ENCODE measurements at places on chromosomes 6 and 20.

DNA sequence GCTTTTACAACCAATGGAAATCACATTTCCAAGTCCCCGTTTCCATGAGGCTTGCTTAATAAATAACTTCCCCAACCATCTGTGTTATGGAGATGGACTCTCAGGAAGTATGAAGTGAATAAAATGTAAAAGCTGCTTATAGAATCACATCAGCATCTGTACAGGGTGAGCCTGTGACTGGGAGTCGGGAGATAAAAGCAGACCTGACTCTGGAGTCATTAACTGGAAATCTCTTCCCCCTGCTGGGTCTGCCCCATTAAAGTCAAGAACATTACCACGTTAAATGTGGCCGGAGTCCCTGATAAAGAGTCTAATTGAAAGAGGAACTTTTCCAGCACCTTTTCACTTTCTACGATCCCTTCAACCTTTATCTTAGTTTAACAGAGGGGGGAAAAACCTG is 368.5 kb downstream of the DOK5 start:
- DNase-seq, result no peak

GRCh38 chr6:163565140-163565539 is 150.6 kb downstream of the QKI start:
- DNase-seq, result no peak

DNA sequence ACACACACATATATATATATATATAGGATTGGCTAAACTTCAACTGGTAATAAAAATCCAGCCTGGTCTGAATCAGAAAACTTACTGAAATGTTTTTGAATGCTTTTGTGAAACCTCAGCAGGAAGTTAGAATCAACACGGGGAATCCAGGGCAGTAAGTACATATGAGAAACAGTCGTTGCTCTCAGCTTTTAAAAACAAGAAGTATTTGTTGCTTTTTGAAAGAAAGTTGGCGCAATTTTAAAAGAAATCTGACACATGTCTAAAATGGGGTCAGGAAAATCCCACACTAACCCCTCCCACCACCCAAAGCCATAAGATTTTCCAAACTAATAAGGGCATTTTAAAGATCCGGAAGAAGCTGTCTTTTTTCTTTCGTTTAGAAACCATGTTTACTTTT is 11.5 kb upstream of the CCDC170 start:
- no peak for DNase-seq

DNA sequence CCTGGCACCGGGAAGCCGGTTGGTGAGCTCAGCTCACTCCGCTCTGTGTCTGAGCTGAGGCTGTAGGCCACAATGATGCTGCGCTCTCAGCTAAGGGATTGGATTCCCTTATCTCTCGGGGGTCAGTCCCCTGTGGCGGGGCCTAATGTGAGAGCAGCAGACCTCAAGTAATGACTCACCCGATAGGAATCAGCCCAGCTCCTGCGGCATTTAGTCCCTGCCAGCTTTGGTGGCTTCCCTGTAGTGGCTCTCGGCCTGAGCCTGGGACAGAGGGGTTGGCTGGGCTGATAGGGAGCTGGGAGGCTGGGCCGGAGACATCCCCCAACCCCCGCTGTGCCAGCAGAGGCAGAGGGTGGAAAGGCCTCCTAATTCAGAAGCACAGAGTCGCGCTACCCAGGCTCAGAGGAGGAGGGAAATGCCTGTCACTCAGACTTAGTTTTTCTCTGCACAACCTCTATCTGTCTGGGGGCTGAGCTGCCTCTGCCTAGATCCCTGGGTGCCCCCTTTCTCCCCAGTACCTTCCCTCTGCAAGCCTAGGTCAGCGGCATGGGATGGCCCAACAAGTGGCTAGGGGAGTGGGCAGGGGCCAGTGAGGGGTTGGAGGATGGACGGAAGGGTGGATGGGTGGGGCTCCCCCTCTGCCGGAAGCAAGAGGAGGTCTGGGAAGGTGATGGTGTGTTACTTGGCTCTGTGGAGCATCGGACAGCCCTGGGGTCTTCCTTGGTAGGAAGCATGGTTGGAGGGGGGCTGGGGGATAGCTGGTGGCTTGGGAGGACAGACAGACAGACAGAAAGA is 92.2 kb downstream of the CDH22 start:
- no peak for DNase-seq

DNA sequence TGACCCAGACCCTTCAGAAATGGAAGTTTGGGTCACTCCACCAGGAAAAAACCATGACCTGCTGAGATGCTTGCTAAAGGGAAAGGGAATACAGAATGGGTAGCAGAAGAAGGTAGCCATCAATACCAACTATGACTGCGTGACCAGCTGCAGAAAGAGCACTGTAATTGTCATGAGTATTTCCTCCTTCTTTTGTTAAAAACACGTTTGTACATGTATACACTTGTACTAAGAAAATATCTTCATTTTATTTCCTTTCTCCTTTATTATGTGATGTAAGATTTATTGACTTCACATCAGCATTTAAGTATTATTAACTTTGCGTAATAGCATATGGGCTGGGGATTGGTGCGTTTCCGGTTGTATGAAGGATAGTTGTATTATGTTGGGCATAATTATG is 12.6 kb upstream of the MUC21 start:
- no peak for DNase-seq

GRCh38 chr20:51914758-51915157 is 112.4 kb upstream of the SALL4 start:
- no peak for DNase-seq

DNA sequence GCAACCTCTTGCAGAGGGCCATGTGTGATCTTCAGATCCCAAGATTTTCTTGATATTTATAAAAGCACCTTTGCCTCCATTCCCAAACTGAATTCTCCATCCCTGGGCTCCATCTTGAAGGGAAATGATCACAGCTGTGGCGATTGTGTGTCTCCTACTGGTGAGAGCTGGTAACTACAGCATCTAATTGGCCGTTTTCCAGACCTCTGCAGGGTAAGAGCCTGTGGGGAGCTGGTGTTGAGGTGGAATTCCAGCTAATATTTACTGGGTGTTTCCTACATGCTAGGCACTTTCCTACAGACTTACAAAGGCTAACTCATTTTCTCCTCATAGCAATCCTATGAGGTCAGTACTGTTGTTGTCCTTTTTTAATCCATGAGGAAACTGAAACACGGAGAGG is 59.2 kb upstream of the FNDC1 start:
- DNase-seq, result no peak

DNA sequence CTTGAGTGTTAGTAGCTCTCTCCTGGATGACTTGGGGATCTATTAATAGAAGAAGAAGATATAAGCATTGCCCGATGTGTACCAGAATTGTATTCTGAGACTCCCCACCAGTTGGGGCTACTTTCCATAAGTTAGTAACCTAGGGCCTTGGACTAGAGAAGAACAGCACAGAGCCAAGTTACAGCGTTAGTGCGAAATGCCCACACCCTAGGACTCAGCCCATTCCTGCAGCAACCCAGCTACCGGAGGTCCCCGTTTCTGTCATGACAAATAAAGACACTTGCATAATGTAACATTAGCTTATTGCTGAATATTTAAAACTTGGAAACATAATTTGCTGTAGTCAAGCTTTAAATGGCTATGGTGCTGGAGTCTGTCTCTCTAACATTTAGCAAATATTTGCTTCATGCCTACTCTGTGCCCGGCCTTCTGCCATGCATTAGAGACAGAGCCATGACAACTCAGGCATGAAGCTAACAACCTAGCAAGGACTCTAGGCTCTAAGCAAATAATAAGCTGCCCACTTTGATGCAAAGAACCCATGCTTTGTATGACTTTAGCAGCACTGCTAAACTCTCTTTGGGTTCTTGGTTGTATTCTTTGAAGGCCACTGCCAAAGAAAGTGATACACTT is 103.4 kb upstream of the COL21A1 start:
- no peak for DNase-seq

DNA sequence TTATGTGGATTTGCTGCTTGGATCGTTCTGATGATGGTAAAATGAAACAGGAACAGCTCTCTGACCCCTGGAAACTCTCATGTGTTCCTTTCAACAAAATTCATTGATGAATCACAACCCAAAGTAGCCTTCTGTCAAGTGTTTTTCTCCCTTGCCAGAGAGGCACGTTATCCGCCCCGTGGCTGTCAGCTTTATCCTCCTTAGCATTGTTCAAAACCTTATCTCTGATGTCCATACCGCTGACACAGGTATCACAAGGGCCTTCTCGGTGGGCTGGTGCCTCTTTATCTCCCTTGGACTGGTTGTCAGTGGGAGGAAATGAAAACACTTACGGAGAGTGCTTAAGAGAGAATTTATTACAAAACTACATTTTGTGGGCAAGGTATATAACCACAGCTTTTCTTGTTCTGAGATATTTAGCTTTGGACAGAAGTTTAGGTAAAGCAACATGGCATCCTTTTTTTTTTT is 84.9 kb downstream of the TIAM2 start:
- no peak for DNase-seq

DNA sequence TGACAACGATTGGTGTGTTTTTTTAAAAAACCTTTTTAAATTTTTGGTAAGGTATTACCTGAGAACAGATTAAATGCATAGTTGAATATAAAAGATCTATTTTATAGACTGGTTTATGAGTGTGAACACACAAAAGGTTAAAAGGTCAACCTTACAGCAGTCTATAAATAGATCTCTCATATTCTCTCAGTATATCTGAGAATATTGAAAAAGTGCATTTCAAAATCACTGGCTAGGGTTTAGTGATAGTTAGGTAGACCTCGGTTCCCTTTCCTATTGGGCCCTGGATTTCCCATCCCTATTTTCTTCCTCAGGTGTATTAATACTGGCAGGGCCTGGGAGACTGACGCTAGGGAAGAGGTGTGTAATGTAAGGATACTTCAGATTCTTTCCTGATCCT is 723 bp upstream of the ZNF451 start:
- no peak for DNase-seq

DNA sequence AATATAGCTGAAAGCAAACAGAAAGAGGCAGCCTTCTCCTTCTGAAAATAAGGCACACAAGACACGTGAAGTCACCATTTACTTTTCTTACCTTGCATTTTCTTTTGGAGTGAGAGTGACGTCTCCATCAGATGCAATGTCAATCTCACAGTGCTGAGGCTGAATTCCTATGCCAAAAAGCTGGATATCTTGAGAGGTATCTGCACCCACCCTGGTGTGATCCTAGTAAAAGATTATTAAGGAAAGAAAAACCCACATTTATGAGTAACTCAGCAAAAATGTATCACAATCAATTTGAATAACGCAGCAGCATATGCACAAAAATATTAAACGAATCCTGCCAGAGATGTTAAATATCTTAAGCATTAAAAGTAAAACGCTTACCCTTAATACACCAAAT is 121.4 kb upstream of the NUP153 start:
- DNase-seq, result no peak

Data from cortex of kidney (tissue), 1 donor.